ENCODE measurements at places on chromosomes 11 and 22.

DNA sequence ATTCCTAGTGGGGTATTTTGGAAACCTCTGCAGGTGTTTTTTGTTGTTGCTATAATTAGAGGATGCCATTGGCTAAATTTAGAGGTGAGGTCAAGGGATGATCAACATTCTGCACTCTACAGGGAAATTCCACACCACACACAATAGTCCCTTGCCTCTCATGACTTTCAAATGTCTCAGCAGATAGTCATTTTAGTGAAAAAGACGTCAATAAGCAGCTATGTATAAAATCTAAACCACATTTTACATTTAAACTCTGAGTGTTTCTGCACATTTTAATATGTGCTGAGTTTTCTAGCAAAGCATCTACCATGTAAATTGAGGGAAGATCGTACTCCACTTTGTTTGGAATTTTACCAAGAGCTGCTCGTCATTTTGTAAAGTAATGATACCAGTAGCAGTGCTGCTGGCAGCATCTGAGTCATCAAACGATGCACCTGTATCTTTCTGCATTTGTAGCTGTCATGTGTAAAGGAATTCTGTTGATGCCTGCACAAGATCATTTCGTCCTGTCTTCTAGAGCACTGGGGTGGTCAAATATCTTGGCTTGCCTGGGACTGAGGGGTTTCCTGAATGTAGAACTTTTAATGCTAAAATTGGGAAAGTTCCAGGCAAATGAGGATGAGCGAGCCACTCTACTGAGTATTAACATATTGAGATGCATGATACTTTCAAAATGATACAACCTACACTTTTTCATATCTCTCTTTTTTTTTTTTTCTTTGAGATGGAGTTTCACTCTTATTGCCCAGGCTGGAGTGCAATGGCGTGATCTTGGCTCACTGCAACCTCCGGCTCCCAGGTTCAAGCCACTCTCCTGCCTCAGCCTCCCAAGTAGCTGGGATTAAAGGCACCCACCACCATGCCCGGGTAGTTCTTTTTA, 414.5 kb upstream of the SYN3 start:
- DNase-seq = no peak

DNA sequence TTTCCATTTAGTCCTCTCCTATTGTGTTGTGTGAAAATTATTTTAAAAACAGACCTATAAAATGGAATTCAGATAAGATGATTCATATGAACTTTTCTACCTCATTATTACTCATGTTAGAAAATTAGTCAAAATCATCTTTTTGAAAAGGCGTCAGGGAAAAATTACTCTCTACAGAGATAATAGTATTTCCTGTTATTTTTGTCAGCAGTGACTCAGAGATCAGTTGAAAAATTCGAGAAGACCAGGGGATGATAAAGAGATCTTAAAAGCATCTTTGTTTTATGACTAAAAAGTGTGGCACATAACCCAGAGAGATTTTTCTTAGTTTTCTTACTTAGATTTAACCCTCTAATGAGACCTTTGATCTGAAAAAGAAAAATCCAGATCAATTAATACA, 157.9 kb upstream of the CARD18 start:
- DNase-seq = no peak

DNA sequence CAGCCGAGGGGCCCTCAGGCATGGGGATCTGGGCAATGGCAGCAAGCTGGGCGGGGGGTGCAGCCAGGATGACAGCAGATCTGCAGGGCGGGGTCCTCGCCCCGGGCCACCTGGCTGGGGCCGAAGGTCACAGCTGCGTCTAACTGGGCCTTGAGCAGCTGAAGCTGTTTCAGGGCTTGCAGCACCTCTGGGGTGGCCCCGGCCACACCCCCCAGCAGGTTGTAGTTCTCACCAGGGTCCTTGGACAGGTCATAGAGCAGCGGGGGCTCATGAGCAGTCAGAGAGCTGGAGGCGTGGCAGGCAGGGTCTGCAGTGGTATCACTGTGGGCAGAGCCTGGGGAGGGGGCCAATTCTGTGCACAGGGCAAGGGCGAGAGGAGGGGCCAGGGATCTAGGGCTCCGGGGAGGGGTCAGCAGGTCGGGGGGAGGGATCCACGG, 2.8 kb downstream of the ARSA start:
- DNase-seq = no peak

- DNase-seq = no peak
These were observed 10.9 kb upstream of the HBE1 start for GRCh38 chr11:5280582-5281102.

- DNase-seq = no peak
These were observed 49.3 kb upstream of the NFRKB start for GRCh38 chr11:129944696-129945095.

GRCh38 chr11:129364143-129364654, 11.4 kb upstream of the BARX2 start:
- peak; percentile 49 for DNase-seq

DNA sequence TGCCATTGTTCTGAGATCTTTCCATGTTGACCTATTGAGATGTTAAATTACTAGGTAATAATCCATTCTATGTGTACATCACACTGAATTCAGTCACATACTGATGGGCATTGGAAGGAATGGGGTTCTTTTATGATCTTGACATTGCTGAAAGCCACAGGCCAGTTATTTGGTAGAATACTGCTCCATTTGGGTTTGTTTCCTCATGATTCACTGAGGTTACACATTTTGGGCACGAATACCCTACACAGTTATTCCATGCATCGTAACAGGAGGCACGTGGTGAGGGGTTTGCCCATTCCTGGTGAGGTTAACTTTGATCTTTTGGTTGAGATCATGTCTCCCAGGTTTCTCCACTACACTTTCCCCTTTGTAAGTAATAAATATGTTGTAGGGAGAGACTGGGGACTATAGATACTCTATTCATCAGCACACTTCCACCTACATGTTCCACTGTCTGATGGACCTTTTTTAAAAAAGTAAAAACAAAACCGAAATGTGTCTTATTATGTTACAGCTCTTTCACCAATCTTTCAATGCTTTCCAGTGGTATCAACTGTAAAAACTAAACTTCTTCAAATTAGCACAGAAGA, 12.0 kb upstream of the FOLR1 start:
- no peak for DNase-seq

GRCh38 chr11:110827276-110827675, 115.0 kb upstream of the ARHGAP20 start:
- DNase-seq = no peak

Data from stimulated activated CD8-positive, alpha-beta memory T cell treated with anti-CD3 and anti-CD28 coated beads, Interleukin-7, amount 100 ng/mL, for 1 hour (primary cell).